Right lobe of liver (tissue), 6 donors: ENCODE measurements at places on chromosomes 7 and 10.

DNA sequence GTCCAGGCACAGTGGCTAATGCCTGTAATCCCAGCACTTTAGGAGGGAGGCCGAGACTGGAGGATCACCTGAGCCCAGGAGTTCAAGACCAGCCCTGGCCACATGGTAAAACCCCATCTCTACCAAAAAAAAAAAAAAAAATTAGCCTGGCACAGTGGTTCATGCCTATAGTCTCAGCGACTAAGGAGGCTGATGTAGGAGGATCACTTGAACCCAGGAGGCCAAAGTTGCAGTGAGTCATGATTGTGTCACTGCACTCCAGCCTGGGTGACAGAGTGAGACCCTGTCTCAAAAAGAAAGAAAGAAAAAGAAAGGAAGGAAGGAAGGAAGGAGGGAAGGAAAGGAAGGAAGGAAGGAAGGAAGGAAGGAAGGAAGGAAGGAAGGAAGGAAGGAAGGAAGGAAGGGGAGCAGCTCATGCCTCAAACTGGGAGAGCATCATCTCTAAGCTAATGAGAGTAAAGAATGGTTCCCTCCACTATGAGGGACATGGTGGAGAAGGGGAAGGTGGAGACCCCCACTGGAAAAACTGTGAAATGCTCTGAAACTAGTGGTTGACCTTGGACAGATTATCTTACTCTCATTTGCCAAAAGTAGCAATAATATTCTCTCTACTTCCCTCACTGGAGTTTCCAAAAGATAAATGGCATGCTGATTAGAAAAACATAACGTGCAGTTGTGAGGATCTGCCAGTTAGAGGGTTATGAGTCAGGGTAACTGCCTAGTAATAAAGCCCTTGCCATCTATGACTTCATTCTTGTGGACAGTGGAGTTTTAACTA lies 16.8 kb downstream of the GIMAP5 start:
- DNase-seq: no peak

DNA sequence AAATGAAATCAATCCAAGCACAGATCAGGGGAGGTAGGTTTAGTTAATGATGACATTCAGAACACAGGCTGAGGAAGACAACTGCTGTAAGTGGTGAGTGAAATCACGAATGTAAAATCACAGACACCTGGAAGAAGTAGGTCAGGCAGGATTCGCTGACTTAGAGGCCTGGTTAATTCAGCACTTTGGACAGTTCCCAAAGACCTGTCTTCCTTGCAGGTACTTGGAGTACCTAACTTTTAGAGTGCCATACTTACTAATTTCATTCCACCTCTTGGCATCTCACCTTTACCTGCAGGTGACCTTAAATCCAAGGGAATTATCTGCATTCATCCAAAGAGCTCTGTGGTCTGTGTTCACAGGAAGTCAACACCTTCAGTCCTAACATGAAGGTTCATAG lies 822.3 kb downstream of the PHTF2 start:
- DNase-seq: no peak

- no peak for DNase-seq
Observed at GRCh38 chr7:117190746-117191435, 132.0 kb downstream of the WNT2 start.

- no peak for DNase-seq
Observed at GRCh38 chr10:13003759-13004158, 2.2 kb upstream of the CCDC3 start.

DNA sequence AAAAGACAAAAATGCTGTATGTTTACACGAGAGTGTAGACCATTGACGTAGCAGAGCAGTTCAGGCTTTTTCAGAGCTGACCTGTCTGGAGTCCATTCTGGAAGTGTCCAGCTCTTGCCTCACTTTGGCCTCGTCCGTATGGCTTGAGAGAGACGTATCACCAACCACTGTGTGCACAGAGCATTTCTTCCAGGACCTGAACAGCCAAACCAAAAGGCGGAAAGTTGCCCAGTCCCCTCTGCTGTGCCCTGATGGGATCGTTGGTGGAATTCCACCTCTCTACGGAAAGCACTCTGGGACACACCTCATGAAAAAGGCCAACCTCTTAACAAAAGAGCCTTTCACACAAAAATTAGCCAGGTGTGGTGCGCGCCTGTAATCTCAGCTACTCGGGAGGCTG lies 184.7 kb upstream of the SH2B2 start:
- no peak for DNase-seq

- no peak for DNase-seq
Observed at GRCh38 chr10:9081961-9082360, 1027.5 kb downstream of the GATA3 start.

GRCh38 chr7:47576031-47576865 lies 5.7 kb downstream of the TNS3 start:
- no peak for DNase-seq

DNA sequence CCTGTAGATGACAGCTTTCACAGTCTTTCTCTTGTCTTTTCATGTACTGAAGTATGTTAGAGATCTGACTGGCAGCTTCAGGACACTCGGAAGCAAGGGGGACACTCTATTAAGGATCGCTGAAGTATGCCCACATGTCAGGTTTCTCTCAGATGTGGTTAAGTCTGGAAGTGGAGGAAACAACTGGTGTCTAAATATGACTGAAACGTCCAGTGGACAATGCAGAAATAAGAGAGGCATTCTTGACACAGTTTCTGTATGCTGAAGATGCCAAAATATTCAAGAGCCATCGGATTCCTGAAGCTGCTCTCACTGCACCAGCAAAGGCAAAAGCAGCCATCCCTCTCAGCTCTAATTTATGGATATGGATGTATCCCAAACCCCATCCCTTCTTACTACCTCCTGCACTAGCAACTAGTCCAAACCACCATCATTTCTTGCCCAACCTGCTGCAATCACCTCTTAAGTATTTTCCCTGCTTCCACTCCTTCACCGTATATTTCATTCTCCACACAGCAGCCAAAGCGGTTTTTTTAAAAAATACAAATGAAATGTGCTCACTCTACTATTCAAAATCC lies 113.4 kb downstream of the REEP3 start:
- DNase-seq: no peak

DNA sequence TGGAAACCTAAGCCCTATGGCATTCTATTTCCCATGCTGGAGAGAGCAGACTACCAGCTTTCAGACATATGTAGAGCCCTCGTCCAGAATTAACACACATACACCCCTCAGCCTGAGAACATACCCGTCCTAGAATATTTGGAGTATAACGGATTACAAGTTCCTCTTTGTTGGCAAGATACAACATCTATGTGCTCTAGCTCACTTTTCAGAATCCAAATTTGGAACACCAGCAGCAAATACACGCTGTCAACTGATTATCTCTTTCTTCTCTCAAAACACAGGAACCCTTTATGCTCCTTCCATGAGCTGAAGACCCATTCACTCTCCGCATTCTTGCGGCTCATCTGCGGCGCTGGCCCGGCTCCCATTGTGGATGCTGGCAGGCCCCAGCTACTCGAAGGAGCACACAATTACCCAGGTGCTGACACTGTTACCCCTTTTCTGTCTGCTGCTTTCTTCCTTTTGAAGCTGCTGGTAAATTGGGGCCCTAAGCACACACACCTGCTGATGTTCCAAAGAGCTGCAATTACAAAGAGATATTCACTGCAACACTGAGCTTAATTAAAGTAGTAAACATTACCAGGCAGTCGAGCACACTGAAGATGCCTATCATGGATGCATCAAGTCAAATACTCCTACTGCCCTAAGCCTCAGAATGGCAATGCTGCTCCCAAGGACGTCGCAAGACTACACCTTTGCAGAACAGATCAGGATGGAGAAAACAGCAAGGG lies 70.0 kb downstream of the VOPP1 start:
- DNase-seq: no peak

GRCh38 chr10:46050941-46051623 lies 5.0 kb upstream of the MSMB start:
- peak; percentile 22 for DNase-seq

DNA sequence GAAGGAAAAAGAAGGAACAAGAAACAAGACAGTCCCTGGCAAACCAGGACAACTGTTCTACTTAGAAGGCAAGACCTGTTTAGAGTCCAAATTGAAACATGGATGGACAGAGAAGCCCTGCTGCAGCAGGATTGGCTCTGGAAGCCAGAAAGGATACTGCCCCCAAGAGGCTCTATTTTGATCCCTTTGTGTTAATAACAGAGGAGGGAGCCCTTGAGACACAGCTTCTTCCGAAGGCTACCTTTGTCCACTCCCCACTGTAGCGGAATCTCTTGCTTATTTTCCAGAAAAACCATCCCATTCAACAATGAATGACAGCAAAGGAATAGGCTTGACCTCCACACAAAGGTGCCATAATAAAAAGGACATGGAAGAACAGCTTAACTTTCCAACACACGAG lies 120.3 kb upstream of the FOXK1 start:
- DNase-seq: no peak

- peak; percentile 31 for DNase-seq
Observed at GRCh38 chr7:4227105-4228010, 454.7 kb upstream of the FOXK1 start.

DNA sequence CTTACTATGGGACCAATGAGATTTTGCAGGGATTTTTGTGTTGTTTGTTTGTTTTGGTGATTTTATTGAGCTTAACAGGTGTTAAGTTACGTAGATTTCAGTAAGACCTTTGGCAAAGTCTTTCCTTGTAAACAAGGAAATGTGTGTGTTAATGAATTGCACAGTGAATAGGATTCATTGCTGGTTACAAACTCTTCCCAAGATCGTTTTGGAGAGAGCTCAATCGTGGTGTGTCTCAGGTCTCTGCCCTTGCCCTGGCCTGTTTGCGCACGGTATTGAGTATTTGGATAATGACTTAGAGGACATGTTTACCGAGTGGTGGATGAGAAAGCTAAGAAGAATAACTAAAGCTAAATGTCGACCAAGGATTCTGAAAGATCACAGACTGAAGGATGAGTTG lies 41.9 kb downstream of the PRPF18 start:
- DNase-seq: no peak

- no peak for DNase-seq
Observed at GRCh38 chr10:114881901-114882300, 56.1 kb upstream of the TRUB1 start.

DNA sequence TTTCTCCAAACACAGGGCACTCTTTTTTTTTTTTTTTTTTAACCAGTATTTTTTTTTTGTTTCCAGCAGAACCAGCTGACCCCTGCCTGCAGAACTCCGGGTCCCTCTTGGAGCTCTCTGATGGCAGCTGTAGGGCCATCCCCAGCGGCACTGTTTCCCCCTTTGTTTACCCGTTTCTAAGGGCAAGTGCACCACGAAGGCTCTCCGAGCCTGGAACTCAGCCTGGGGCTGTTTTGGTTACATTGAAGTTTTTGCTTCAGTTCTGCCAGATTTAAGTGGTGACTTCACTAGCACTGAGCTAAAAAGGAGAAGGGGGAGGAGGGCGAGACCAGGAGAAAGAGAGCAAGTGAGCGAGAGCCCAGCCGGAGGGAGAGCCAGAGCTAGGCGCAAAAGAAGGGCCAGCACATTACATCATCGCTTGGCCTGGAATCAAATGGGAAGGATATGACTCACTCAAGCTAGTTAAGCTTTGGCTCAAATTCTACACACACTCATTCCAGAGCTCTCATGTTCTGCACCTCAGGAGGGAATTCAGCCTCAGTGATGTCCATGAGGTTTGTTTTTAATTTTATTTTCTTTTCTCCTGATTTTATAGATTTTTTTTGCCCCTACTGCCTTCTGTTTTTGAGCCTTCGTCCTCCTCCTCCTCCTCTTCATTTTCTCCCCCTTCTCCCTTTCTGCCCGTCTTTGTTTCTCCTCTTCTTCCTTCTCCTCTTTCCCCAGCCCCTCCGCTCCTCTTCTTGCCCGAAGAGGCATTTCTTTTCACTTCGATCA lies 272.3 kb downstream of the TRIL start:
- DNase-seq: peak; percentile 91

- DNase-seq: peak; percentile 27
Observed at GRCh38 chr7:2923886-2924574, 79.9 kb upstream of the GNA12 start.

DNA sequence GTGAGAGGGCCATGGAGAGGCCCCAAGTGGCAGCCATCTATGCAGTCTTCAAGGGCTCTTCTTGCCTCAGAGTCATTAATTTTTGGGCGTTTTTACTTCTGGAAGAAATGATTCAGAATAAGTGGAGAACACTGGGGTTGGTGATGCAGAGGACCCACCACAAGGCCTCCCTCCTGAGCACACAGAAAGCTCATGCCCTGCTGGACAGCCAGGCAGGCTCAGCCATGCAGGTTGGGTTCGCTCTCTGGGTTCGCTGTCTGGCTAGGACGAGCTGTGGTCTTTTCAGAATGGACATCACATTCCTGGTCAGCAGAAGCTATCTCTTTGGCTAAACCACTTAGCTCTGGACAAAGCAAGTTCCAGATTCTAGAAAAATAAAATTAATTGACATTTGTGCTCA lies 480.8 kb downstream of the RPS24 start:
- DNase-seq: no peak

GRCh38 chr10:47039562-47039913 lies 128.3 kb downstream of the PTPN20 start:
- DNase-seq: no peak

- DNase-seq: no peak
Observed at GRCh38 chr7:3896169-3896765, 595.2 kb downstream of the SDK1 start.

- DNase-seq: no peak
Observed at GRCh38 chr7:30171766-30172447, 37.1 kb downstream of the MTURN start.

GRCh38 chr10:52768001-52768532 lies 4.5 kb downstream of the MBL2 start:
- DNase-seq: peak; percentile 62

DNA sequence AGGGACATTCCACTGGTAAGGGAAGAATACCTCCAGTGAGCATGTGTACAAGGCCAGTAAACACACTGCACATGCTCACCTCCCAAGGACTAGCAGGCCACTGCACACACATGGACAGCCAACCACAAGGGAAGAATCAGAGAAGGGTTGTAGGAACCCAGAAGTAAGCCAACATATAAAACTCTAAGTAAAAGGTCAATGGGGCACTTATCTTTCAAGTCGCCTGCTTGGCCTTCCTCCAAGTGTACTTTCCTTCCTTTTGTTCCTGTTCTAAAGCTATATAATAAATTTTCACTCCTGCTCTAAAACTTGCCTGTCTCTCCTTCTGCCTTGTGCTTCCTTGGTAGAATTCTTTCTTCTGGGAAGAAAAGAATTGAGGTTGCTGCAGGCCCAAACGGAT lies 33.0 kb downstream of the ORC5 start:
- DNase-seq: no peak

DNA sequence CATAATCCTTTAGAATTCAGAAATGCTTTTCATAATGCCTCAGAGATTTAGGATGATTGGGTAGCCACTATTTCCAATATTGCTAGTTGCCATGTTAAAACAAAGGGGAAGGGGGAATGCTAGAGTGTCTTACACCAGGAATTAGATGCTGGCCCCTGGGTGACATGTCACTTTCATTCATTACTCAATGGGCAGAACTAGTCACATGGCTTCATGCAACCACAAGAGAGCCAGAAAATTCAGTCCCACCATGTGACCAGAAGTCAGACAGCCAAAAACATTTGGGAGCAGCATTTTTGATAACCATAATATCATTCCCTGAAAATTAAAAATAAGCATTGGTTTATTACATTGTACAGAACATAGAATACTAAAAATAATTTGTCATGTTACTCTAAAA lies 81.2 kb downstream of the CREB5 start:
- no peak for DNase-seq
